RWPE1 (cell line): ENCODE measurements at places on chromosomes 6 and 20.

DNA sequence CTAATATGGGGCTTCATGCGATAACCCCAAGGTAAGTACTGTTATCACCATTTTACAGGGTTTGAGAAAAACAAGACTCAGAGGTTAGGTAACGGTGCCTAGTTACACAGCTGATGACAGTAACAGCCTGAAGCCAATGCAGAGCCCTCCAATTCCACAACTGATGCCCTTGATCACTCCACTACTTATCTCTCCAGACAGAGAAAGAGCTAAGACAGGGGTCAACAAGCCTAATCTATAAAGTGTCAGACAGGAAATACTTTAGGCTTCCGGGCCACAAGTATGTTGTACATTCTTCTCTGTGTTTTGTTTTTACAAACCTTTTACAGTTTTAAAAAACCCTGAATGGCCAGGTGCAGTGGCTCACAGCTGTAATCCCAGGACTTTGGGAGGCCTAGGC, 50.9 kb downstream of the MAP7 start:
- no peak for DNase-seq

DNA sequence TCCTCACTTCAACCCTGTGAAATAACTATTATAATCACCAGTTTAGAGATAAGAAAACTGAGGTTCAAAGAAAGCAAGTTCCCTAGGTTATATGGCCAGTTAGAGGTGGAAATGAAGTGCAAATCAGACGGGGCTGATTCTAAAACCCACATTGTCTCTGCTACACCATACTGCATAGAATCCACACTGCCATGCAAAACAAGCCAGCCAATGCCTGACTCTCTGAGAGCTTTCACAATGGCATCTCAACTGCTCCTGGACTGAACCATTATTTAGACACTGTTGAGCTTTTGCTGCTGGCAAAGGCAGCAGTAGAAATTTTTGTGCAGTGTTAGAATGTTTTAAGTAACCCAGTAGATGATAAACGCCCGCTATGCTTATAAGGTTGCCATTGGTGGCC, 195.2 kb upstream of the CNR1 start:
- DNase-seq: no peak

DNA sequence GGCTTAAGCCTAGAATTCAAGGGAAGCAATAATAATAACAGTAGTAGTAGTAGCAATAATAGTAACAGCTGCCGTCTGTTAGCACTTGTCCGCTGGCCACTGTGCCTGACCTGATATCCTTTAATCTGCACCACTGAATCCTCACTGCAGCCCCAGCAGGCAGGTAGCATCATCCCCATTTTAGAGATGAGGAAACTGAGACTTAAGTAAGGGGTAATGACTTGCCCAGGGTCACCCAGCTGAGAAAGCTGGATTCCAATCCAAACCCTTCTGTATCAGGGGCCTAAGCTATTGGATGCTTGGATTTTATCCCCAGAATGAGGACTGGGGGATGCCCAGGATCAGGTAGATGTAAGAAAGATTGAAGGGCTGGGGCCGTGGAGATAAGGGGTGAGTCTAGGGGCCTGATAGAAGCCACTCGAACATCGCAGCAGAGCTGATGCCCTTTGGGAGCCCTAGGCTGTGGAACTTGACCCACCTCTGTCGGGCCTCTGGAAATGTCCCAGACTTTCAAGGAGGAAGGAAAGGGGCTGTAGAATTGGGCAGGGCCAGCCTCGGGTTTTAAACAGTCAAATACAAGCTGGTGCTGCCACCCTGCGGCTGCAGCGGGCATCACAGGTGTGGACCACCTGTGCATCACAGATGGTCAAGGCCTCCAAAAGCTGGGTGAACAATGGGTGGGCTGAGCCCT, 102.1 kb upstream of the MYL9 start:
- DNase-seq: peak; percentile 88

DNA sequence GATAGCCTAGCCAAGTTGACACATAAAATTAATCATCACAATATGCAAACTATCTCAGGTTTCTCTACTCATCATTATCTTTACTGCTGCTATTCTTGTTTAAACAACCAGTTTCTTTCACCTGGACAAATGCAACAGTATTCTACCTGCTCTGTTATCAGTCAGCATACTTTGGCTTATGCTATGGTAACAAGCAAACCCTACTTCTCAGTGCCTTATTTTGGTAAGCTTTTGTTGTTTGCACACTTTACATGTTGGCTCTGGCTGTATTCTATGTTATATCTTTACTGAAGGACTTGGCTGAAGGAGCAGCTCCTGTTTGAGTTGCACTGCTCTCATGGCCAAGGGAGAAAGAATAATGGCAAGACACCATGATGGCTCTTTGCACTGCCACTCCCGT, 463.1 kb downstream of the EPM2A start:
- no peak for DNase-seq

DNA sequence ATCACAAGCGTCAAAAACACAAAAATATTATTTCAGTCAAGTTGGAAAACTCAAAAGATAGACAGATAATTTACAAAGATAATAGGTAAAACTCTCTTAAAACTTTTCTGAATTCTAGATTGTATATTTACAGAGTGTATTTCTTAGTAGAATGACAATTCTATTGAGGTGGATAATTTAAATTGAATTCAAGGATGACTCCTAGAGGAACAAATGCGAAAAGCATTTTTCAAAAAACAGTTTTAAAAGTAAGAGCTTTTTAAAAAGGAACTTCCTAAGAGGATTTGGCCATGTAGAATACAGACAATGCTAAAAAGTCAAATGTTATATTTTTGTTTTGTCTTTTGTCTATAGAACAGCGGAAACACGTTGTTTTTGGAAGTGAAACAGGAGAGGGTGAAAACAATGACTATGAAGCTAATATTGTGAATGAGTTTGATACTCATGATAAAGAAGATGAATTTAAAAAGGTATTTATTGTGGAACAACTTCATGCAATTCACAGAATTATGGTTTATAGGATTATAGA, 90.1 kb downstream of the DNAH8 start:
- DNase-seq: no peak

- DNase-seq: no peak
Measured at GRCh38 chr6:133953634-133954415, 801 bp downstream of the TBPL1 start.

GRCh38 chr6:6840831-6841291, 252.3 kb downstream of the LY86 start:
- no peak for DNase-seq

DNA sequence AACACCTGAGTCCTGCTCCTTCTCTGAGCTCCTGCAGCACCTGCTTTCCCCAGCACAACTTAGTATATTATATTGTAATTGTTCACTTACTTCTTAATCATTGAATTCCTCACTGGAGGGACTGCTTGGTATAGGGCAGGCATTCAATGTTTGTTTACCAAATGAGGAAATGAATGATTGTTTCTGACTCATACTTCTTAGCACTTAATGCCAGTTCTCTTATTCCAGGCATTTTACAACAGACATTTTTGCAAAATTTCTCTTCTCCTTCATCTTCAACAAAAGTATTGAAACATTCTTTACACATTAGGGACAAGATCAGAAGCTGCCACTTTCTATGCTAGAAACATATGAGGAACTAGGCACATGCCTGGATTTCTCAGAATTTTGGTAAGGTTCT, 119.4 kb downstream of the TBX18 start:
- DNase-seq: peak; percentile 70

DNA sequence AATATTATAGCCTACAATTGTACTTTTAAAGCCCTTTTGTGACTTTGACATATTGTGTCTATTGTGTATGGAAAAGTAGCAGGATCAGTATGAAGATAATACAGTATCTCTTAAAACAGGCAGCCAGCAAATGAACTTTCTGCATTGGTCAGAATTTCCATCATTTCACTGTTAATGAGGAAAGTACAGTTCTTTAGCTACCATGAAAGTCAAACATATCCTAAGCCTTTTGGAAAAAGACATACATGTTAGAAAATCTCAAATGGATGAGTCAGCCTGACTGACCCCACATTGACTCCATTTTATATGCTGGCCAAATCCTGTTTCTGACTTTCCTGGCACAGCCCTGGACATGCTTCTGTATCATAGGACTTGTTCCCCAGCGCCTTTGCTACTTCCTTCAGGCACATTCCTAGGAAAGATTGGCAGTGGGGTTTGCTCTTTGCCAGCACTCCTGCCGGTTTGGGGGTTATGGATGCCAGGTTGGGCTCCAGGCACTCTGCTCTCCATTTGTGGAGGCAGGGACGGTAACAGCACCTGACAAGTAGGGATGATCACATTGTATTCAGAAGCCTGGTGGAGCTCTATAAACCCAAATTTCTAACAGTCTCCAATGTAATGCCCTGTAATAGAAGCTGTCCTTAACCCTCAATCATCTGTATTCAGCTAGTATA, 43.7 kb downstream of the TOP1 start:
- peak; percentile 92 for DNase-seq

DNA sequence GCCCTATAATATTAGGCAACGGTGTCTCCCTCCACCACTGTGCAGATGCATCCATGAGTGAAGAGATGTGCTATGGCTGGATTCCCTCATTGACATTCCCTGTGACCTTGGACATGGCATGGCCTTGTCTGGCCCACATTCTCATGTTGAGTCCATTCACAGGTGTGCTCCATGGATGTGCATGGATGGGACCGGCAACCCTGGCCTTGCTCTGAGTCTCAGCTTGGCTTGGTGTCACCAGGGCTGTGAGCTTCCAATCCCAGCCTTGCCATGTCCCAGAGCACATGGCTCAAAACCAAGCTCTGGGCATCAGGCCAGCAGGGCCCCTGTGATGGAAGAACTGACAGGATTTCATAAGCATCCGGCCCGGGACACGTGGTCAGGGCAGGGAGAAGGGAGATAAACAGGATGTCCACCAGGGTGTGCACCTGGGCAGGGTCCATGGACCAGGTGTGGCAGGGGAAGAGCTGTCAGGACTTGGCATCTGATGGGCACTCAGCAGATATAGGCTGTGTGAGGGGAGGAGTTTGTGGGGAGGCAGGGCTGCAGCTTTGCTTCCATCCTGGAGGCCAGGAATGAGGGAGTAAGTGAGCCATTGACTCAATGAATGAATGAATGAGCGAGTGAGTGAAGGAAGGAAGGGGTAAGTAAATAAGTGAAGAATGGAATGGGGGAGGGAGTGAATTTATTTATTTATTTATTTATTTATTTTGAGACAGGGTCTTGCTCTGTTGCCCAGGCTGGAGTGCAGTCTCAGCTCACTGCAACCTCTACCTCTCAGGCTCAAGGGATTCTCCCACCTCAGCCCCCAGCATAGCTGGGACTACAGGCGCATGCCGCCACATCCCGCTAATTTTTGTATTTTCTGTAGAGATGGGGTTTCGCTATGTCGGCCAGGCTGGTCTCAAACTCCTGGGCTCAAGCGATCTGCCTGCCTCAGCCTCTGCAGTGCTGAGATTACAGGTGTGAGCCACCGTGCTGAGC, 15.7 kb downstream of the NRSN2 start:
- peak; percentile 96 for DNase-seq

DNA sequence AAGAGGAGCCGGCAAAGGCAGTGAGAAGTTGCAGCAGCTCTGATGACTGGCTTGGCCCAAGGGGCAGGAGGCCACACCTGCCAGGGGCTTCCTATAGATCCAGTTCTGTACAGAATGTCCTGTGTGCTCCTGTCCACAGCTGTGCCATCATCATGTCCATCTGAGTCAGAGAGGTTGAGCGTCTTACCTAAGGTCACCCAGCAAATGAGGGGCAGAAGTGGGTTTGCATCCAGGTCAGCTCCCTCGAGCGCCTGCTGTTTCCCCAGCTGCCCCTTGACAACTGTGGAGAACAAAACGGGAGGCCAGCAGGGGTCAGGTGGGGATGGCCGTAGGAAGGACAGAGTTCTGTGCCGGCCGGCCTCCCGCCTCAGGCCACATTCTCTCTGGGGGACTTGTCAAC, 47.6 kb downstream of the DLGAP4 start:
- no peak for DNase-seq
